ENCODE measurements at places on chromosomes 7 and 10.

DNA sequence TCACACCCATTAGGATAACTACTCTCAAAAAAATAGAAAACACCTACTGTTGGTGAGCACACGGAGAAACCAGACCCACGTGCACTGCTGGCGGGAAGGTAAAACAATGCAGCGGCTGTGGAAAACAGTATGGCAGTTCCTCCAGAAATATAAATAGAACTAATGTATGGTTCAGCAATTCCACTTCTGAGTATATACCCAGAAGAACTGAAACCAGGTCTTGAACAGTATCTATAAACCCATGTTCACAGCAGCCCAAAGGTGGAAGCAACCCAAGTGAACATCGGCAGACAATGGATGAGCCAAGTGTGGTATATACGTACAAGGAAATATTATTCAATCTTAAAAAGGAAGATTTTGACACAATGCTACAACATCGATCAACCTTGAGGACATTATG is 164.7 kb downstream of the ZMYND11 start:
- DNase-seq, result no peak

DNA sequence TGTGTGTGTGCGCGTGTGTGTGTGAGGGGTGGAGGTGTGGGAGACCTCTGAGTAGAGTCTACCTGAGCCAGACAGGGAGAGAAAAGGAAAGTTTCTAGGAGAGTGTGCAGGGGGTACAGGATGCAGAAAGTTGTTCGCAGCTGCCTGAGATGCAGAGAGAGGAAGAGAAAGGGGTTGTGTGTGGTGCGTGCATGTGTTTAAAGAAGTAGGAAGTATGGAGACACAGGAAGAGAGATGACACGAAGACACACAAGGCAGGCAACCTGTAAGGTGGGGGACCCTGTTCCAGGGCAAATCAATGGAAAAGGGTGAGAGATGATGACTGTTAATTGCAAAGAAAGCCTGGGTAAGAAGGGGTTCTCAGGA is 52.2 kb downstream of the C10orf105 start:
- DNase-seq, result no peak

DNA sequence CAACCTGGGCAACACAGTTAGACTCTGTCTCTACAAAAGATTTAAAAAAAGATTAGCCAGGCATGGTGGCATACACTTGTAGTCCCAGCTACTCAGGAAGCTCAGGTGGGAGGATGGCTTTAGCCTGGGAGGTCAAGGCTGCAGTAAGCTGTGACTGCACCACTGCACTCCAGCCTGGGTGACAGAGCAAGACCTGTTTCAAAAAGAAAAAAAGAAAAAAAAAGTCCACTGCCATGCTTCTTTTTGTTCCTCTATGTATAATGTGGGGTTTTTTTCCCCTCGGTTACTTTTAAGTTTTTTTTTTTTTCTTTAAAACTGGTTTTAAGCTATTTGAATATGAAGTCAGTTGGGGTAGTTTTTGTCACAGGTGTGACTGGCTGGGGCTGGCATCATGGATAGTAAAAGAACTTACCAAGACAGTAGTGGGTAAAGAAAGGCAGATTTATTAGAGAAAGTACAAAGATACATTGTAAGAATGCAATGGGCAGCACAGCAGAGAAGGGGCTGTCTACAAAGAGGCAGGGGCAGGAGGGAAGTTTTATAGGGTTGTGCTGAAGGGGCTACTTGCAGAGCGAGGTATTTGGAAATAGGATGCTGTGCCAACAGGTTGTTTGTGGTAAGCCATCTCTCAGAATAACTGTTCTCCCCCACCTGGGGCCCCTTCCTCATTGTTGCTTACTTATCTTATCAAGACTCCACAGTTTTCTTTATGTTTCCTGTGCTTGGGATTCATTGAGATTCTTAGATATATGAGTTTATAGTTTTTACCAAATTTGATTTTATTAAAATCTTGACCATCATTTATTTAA is 177.3 kb downstream of the PHTF2 start:
- DNase-seq, result no peak

GRCh38 chr10:81218307-81218706 is 656.7 kb upstream of the NRG3 start:
- no peak for DNase-seq
